Stimulated activated CD4-positive, alpha-beta T cell treated with anti-CD3 and anti-CD28 coated beads, Interleukin-15, amount 100 ng/mL, for 24 hours (primary cell): ENCODE measurements at places on chromosomes 5 and 9.

DNA sequence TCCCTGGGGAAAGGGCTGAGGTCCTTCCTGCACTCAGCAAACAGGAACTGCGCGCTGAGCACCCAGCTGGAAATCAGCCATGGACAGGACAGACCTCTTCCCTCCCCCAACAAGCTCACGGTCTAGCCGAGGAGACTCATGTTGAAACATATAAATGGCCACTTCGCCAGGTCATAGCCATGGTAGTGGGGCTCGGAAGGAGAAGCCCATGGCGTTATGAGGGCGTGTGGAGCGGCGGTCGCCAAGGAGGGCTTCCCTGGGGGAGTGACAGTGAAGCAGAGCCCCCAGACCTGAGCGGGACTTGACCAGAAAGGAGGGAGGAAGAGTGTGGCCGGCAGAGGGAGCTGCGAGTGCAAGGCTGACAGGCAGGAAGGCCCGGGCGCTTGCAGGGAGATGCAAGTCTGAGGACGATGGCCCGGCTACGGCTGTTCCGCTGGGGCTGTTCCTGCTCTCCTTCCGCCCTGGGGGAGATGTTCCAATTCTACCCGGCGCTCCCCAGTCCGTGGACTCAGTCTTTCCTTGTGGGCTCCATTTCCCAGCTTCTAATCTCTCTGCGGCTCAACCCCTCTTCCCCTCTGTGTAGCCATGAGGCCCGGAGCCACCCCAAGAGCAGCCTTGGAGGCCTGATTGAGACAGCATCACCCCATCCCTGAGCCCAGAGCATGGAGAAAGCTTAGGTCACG lies 43.9 kb upstream of the PRRC2B start:
- peak; percentile 93 for DNase-seq

GRCh38 chr9:107671588-107671987 lies 182.0 kb upstream of the KLF4 start:
- DNase-seq, result no peak

GRCh38 chr5:111254613-111255012 lies 30.4 kb downstream of the CAMK4 start:
- DNase-seq, result peak; percentile 85

DNA sequence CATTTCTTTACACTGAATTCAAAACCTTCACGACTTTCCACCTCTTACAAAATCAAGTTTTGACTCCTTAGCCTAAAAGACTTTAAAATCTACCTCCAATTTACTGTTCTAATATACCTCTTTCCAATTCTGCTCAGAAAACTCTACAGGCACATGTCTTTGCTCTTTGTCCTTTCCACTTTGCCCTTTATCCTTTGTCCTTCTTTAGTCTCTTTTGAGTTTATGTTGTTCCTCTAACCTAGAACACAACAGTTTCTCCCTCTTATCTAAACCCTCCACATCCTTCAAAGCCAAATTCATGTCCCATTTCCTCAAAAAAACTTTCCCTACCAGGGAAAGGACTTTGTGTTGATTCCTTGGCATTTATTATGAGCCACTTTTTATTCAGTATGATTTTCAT lies 1.4 kb downstream of the CDKL3 start:
- no peak for DNase-seq

DNA sequence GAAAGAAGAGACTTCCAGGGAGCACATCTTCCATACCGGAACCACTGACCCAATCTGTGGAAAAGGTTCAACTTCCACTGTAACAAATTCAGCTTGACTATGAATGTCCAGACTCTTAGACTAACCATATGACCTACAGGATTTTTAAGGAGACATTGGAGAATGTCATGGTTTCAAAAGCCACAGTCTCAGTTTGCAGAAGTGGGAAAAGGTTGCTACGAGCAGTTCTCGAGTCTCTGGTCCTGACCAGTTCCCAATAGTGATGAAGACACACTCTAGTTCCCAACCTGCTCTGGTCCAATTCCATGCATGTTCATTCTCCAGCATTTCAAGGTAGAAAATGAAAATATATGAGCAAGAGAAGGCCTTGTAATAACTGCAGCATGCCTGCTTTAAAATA lies 158.0 kb downstream of the MAPKAP1 start:
- no peak for DNase-seq

DNA sequence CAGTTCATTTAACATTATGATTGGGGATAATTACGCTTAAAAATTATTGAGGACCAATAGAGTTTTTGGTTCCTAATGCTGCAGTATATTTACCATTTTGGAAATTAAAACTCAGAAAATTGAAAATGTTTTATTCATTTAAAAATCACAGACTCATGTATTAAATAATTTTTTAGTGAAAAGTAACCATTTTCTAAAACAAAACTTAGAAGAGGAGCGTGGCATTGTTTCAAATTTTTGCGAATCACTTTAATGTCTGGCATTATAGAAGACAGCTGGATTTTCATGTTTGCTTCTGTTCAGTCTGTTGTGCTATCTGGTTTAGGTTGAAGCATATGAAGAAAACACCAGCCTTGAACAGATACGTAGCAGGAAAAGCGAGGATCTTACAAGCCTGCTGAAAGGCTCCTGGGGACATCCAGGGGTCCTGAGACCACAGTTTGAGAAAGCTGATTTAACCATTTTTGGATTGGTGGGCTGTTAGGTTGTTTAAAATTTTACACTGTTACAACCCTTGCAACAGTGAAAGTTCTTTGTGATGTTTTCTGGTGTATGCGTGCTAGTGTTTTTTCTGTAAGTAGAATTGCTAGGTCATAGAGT lies 1.6 kb downstream of the ZFYVE16 start:
- no peak for DNase-seq

GRCh38 chr5:170813231-170813630 lies 29.7 kb downstream of the GABRP start:
- no peak for DNase-seq

DNA sequence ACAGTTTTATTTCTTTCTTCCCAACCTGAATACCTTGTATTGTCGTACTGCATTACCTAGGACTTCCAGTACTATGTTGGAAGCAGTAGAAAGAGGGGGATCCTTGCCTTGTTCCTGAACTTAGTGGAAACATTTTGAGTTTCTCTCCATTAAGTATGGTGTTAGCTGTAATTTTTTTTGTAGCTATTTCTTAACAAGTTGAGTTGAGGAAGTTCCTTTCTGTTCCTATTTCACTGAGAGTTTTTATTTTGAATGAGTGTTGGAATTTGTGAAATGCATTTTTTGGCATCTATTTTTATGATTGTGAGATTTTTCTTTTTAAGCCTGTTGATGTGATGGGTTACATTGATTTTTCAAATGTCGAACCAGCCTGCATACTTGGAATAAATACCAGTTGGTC lies 49.0 kb downstream of the FSD1L start:
- no peak for DNase-seq

- DNase-seq, result peak; percentile 69
These were observed 2.2 kb upstream of the GNPDA1 start for GRCh38 chr5:142014911-142015584.

GRCh38 chr5:140242099-140242498 lies 60.8 kb downstream of the PFDN1 start:
- no peak for DNase-seq

DNA sequence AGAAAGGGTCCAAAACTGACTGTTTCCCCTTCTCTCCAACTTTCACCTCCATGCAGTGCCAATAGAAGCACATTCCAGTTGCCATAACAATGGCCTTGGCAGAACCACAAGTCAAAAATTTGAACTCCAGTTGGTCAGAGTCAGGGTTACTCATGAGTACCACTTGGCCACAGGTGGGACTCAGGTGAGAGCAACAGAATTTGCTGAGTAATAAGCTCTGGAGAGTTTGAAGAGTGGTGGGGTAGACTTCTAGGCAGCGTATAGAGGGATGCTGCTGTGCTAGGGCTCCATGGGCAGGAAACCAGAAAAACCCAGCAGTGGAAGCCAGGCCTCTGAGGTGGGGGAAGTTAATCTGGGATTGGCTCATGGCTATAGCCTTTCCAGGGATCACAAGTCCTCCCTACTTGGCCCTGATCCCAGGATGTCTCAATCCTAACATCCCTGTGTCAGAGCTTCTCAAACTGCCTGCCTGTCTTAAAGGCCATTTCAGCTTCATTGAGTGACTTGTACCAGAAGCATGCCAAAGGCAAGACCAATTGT lies 30.2 kb downstream of the SNX18 start:
- DNase-seq, result no peak

- no peak for DNase-seq
These were observed 77.3 kb upstream of the ZNF366 start for GRCh38 chr5:72584466-72584865.

DNA sequence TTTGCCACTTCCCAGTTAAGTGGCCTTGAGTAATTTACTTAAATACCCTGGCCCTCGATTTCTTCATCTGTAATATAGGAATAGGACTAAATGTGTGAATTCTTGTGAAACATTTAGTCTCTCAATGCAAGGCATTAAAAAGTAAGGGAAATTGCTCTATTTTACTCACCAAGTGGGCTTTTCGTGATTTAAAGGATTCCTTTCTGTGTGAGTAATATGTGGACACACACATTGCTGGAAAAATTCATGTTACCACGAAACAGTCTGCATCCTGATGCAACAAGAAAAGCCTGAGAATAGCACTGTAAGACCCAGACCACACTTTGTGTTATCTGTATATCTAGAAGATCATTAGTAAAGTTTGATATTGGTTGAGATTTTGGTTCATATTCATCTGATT lies 1243.0 kb upstream of the CDH9 start:
- no peak for DNase-seq

DNA sequence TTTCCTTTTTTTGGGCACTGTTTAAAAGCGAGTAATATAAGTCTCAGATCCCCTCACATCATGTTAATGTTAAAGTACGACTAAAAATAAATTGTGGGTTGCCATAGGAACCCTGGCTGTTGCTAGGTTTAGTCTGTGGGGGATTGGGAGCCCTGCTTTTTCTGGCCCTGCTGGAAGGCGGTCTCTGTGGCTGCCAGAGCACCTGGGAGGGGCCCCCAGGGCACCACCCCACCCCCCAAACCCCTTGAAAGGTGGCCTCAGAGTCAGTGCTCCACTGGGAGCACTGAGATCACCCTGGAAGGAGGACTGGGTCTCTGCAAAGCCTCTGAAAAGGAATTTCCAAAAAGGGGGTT lies 66.2 kb upstream of the NEURL1B start:
- DNase-seq, result no peak

DNA sequence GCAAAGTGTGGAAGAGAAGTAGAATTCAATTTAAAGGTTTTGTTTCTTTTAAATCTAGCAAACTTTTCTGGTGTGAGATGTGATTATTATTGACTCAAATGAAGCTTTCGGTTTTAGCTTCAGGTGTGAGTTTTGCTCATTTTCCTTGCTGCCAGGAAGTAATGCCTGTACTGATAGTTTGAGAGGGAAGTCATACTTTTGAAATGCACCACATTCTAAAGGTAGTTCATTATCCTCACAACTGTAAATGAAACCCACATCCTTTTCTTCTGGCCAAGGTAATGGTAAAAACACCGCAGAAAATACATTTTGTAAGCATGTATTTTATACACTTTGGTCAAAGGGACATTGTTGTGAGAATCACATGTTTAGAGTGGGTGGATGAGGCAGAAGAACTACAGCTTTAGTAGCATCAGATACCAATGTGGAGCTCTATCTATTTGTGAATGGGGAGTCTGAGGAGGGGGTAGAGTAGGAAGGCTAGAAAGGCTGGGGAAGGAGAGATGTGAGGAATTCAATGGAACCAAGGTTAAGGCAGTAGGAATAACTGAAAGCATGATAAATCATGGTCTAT lies 167.0 kb upstream of the CDKN2B start:
- no peak for DNase-seq

DNA sequence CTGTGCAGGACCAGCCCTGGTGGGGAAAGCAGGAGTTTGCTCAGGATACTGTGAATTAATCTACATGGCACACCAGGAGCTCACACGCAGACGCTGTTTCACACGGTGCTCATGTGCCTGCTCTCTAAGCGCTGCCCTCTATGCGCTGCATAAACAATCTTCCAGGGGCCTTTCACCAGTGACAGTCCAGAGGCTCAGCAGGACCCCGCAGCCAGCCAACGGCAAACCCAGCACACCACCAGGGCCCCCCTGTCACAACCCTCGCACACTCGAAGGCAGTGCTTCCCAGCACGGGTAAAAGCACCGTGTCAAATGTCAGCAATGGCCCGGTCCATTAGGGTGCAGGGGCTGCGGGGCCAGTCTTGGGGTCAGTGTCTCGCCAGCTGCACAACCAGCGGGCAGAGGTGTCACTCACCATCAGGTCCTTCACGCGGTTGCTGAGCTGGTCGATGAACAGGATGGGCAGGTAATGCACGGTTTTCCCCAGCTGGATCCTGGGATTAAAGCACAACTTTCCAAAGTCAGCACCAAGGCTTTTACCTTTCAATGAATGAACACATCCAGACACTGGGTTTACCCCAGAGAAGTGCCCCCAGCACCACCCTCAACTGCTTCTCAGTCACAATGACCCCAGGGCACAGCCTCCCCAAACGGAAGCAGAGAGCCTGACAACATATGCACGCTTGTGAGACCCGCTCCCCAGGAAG lies 7.3 kb downstream of the CLPTM1L start:
- no peak for DNase-seq

DNA sequence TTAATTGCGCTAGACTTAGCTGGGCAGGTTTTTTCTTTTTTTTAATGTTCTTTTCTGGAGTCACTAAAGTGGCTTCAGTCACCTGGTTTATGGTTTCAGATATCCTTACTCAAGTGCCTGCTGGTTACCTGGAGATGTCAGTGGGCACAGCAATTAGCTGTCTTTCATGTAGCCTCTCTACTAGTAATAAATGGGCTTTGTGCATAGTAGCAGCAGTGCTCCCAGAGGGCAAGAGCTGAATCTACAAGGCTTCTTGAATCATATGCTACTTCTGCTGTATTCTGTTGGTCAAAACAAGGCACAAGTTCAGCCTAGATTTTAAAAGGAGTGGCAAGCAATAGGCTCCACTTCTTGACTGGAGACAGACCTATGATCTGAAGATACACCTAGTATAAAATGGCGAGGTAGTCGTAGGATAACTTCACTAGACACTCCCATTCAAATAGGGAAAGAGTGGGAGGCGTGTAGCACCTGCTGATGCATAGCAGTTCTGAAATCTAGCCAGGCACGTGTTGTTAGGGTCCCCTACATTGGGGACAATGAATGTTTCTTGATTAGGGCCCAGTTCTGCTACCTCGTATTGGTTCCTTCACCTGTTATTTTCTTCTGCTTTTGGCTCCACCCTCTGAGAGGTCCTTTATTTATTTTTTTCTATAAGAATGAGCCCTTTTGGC lies 7.0 kb downstream of the SCAMP1 start:
- no peak for DNase-seq

DNA sequence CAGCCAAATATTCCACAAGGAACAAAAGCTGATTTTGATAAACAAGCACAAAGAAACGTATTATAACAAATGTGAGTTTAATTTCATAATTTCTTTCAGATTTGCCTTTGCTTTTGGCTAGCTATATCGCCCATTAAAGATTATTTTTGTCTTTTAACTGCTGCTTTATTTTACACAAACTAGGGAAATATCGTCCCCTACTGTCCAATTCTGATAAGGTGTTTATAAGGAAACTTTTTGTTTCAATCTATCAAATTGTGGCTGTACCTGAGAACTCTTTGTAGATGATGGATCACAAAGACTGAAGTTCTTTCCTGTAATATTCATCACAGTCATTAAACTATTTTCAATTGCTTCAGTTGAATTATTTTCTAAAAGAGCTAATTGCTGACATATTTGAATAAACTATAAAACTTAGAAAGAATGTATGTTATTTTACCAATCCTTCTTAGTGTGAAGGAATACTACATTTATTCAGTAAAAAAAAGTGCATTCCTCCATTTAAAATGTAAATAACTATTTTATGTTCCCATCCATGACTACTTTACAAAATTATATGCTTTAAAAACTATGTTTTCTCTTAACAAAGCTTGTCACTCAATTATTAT lies 431.3 kb upstream of the ITGA1 start:
- DNase-seq, result no peak
